ENCODE measurements at places on chromosomes 12 and 14. TPM values are rescaled to one million over a fixed set of nuclear protein-coding genes. Genes with fewer than 3 reads are reported as not detected.

Gene IL26
- not detected for total RNA-seq

Gene GLT8D2
- total RNA-seq, result 29.2 TPM

Gene ADAMTS20
- total RNA-seq, result 0.14 TPM

Gene ZNF891
- 0.89 TPM for total RNA-seq

Gene PLEKHD1
- total RNA-seq, result not detected

Gene PRPH
- not detected for total RNA-seq

Gene NGB
- total RNA-seq, result not detected

Gene ATP23
- 7.9 TPM for total RNA-seq

Gene TNFAIP2
- total RNA-seq, result 161 TPM

Gene RBMS2
- 12.5 TPM for total RNA-seq

Gene ARG2
- total RNA-seq, result 4.6 TPM

Gene SLC6A13
- not detected for total RNA-seq

Gene OR10AD1
- total RNA-seq, result not detected
